ENCODE measurements at places on chromosomes 2 and 18.

DNA sequence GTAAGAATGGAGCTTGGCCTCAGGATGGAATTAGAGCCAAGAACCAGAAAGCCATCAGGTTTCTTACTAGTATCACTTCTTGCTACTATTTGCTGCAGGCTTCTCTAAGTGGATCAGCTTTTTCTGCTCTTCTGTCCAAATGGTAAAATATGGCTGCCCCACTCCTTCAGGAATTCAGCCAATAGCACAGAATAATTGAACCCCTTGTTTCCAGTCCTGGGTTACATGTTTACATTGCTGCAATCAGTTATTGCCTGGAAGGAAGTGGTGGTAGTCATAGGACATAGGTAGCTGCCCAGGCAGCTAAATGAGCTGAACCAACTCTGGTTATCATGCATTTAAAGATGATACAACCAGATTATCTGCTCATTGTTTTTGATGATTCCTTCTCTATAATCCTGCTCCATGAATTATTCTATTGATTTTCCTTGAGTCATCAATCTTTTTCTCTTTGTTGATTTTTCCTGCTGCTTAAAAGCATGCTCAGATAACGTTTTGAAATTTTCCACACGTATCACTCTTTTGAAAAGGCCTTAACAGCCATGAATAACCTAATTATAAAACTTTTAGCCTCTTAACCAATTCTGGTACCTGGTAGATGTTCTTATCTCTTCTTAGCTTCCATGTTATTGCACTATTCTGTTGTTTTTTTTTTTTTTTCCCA is 12.6 kb downstream of the AGPS start:
- no peak for DNase-seq

DNA sequence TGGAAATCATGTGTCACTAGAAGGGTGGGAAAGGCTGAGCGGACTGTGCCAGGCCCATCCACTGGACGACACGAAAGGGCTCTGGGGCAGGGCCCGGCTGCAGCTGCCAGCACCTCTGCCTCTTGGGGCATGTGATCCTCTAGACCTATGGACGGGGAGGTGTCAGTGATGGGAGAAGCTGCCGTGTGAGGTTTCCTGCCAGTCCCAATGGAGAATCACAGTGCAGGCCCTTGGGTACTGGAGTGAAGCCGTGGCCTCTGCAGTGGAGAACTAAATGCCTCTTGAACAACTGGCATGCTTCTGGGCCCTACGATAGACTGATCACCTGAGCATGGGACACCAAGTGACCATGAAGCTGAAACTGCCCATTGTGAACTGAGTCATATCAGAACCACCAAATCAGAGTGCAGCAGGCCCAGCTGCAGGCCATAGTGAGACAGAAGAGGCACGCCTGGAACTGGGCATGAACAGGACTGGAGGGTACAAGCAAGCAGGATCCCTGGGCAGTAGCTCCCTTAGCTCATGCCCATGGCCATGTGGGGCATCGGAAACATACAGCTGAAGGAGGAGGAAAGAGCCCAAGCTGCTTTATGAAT is 18.8 kb upstream of the RHOB start:
- DNase-seq, result no peak

DNA sequence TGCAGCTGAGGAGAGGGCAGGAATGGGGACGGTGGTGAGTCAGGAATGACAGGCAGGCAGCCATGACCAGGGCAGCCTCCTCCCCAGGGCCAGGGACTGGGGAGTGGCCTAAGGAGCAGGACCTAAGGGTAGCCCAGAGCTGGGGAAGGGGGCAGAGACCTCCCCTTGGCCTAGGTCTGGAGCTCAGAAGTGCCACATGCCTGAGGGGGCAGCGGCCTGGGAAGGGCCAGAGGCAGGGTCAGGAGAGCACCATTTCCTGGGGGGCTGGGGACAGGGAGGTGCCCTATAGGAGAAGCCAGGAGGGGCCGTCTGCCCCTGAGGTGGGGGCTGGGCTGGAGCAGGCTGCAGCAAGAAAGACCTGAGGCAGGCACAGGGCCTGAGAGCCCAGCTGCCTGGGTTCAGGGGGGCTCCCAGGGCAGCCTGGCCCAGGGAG is 20.9 kb downstream of the CFLAR start:
- DNase-seq, result no peak

DNA sequence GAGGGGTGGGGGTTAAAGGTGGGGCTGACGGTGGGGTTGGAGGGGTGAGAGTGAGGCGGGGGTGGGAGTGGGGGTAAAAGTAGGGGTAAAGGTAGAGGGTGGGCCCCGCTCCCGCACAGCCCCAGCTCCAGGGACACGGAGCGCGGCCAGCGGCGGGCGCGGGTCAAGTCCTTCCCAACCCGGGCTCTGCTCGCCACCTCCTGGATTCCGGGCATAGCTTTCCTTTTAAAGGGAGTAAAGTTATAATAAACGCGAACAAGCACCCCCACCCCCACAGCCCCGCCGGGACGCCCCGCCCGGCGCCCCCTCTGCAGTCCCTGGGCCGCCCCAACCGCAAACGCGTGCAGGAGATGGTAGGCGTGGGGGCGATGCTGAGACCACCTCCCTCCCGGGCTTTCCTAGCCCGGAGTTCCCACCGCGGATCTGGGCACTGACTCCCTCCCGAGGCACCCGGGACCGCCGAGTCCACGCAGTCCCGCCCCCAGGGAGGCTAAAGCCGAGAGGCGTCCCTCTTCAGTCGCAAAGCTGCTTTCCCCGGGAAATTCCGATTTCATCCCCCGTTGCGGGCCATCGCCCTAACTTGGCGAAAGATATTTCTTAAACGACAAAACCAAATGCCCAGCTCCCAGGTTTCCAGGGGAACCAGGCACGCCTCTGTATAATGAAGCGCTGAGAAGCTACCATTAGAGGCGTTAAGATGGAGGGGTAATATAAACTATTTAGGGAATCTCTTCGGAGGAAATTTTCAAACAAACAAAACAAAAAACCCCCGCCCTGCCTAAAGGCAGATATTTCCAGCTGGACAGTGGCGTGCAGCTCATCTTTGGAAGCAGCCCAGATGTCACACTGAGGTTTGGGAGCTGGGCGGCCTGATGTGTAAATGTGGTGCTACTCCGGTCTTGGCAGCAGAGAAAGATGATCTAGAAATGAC is at the start of gene LIMS2:
Gene LIMS2 (minus strand): TSS at position 200 of the 931 bp plus-strand sequence. CDS start 506 bp downstream, outside the sequence.
- no peak for DNase-seq

DNA sequence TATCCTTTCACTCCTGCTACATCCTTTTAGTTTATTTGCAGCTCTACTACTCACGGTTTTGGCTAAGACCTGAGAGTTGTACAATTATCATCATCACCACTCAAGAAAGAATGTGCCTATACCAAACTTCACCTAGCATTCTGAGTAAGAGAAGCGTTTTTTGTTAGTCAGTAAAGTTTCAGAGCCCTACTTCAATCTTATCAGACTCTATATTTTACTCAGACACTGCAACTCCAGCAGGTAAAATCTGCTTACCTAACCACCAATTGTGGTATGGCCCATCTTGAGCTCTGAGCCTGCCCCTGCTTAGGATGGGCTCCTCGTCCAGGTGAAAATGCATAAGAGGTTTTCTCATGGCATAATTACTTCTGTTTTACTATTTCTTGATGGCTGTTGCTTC is 37.1 kb downstream of the ICOS start:
- no peak for DNase-seq

DNA sequence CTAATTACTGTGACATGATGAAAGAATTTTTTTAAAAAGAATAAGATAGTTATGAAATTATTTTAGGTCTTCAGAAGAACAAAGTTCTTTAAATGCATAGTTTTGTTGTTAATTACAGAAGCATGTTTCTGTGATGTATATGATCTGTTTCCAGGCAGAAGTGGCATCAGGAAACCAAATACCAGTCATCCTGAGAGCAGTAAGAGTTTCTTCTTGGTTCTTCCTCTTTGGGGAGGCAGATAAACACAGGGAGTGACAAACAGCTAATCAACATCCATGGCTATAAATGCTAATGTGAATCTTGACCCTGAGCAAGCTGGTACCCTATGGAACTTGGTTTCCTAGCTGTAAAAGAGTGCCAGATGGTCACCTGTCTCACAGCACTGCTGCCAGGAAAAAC is 29.2 kb downstream of the WIPF1 start:
- no peak for DNase-seq

DNA sequence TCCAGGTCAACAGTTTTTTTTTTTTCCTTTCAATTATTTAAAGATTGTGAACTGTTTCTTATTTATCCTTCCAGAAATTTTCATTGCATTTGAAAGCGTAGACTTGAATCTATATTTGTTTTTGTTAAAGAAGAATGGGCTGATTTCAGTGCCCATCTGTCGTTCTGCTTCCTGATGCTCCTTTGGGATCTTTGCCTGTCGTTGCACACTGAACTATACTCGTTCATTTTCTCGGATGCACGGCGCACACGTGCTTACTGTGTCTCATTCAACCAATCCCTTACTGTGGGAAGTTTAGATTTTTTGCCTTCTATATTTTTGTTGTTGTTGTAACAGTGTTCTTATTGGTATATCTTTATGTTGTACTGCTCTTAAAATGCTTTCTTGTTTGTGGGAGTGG is 149.7 kb downstream of the VAPA start:
- DNase-seq, result no peak

DNA sequence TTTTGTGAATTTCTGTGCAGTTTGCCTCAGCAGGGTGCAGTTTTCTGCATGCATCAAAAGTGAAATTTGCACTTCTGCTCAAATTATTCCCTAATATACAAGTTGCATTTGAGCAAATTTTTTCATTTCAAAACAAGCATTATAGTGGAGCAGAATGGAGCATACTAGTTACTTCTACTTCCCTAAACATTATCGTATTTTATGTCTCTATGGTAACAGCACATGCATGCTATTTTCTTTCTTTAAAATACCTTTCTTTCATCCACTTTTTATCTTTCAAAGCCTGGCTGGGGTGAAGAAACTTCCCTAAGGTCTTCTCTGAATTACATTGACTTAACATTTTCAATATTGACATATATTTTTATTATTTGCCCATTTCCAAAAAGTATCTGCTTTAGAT is 11.2 kb downstream of the RHBDD1 start:
- no peak for DNase-seq

DNA sequence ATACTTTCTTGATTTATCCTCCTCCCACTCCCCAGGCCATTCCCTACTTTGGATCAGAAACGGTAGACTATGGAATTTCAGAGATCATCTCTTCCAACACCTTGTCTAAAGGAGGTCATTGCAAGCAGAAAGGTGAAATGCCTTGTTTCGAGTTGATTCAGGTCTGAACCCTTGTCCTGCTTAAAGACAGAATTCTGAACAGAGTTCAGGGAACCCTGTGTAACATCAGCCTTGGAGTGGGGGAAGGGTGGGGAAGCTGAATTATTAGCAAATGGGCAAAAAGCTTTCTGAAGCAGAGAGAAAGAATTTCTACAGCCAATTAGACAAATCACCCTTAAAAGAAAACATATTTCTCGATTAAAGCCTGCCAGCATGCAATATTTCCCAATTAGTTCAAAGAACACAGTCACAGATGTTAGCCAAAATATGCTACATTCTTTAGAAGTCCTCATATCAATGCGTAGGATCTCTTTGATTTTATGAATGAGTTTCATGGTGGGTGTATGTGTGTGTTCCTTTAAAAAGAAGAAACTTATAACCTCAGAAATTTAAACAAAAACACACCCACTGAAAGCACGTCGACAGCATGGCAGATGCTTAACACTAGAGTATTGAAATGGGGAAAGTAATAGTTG is 353.1 kb downstream of the RND3 start:
- DNase-seq, result no peak

- DNase-seq, result no peak
Observed at GRCh38 chr2:12177455-12178288, 431.2 kb downstream of the LPIN1 start.

- no peak for DNase-seq
Observed at GRCh38 chr2:200397785-200398184, 91.3 kb downstream of the SPATS2L start.

GRCh38 chr2:231592636-231593145 is at the start of gene TEX44:
Gene TEX44 (plus strand): TSS chr2:231592864. CDS start chr2:231592952, 88 bp downstream.
- no peak for DNase-seq

GRCh38 chr18:50659091-50660003 is 99.5 kb downstream of the MAPK4 start:
- DNase-seq, result no peak

GRCh38 chr2:24672589-24672988 is 120.6 kb downstream of the PTRHD1 start:
- DNase-seq, result no peak

DNA sequence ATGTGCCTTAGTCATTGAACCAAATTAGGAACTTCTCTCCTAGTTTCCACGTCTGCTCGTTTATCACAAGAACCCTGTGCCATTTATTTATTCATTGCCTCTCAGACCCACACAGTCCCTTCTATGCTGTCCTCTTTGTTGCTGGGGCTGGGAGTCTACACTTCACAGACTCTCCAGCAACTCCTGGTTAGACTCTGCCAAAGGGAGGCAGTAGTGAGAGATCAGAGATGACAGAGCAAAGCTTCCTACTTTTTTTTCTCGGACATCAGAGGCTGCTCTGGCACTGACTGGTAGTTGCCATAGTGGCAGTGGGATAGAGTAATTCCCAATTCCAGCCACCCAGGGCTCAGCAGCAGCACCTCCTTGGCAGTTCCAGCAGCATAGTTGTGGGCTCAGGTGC is 277.5 kb downstream of the BCL11A start:
- no peak for DNase-seq

DNA sequence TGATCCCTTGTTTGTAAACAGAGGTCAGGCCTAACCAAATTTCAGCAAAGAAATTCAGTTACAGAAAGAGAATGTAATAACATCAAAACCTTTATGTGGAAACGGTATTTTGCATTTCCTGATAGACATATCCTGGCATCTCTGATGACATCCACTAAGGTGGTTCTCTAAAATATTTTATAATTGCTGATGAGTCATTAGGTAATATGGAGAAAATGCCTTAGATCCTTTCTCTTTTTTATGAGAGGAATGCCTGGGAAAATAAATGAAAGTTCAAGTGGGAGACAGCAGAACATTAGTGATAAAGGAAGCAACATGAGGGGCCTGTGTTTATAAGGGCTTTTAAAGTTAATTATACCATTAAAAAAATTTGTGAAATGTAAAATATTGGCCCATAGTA is 72.6 kb downstream of the PLCL1 start:
- DNase-seq, result no peak

DNA sequence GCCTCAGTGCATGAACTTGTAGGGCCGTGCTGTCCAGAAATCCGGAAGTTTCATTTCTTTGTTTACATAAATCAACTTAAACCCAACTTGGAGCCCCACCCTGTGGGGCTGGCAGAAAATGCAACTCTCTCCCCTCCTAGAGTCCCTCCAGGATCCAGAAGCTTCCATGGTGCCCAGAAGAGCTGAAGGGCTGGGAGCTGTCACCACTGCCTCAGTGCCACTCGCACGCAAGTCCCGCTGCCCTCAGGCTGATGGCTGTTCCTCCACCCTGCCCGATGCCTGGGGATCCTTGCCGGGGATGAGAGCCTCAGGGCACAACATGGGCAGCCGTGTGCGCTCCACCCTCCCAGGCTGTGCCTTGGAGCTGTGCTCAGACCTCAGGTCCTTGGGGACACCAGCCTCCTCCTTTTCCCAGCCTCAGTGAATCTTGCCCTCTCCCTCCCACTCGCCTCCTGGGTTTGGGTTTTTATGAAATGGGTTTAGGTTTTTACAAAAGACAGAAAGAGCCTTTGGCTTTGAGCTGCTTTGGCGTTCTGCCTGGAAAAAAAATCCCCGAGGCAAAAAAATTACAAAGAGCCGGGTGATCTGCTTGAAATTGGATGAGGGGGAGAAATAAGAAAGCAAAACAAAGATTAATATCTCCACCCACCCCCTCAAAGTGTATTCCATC is 155.2 kb downstream of the TWIST2 start:
- DNase-seq, result no peak

GRCh38 chr2:72035518-72036172 is 112.0 kb downstream of the CYP26B1 start:
- no peak for DNase-seq

All from SW 1271 (cell line).